ENCODE measurements at places on chromosomes 11 and 22.

GRCh38 chr11:114984611-114985163 lies 306.4 kb downstream of the NXPE2 start:
- no peak for DNase-seq

DNA sequence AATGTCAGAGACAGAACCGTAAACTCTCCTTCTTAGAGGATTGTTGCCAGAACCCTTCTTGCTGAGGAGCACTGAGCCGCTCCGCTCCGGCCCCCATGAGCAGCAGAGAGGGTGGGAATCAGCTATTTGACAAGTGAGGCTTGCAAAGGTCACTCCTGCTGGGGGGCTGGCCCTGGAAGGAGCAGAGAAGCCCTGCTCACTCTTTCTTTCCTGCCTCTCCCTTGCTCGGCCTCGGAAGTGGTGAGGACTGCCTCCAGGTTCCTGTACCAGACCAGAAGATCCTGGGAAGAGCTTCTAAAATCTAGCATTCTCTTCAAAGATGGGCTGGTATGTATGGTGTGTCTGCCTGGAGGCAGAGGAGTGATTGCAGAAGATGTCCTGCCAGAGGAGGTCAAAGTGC lies 168.6 kb upstream of the NECTIN1 start:
- DNase-seq = no peak

DNA sequence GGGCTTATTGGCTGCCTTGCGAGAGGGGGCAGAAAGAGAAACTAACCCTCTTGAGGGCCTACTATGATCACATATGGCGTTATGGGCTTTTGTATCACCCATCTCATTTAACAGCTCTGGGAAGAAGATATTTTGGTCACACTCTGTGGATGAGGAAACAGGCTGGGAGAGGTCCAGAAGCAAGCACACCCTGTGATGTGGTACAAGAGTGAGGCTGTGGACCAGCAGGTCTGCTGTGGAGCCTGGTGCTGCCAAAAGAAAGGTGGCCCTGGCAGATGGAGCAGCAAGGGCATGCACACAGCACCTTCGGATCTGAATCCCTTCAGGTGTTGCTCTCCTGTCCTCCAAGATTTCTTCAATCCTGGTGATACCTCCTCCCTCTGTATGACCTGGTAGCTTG lies 64.1 kb downstream of the KCNC1 start:
- DNase-seq = no peak

- DNase-seq = peak; percentile 37
Measured at GRCh38 chr11:72683782-72684200, 9.6 kb upstream of the PDE2A start.

- DNase-seq = no peak
Measured at GRCh38 chr11:23078289-23078971, 218.2 kb upstream of the CCDC179 start.

DNA sequence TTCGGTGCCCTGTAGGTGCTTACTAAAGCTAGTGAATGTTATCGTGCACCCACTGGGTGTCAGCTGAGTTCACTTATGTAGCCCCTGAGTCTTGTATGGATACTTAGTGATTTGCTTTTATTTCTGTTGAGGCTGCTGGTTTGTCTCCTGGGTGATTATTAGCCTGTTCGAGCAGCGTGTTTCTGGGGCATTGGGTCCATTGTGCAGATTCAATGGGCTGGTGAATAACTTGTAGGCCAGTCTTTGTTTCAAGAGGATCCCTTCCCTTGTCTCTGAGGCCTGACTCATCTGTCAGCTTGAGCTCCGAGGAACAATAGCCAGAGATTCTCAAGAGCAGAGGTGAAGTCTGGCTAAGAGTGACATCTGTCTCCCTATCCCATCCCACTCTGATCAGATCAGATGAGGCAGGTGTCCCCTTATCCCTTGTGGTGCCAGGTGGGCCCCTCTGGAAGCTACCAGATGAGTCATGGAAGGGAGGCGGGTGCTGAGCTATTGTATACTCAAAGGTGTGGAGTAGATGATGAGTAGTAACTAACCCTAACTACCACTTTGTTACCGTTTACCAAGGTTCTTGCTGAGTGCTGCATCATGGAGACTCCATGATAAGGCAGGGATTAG lies 3.7 kb downstream of the MIAT start:
- no peak for DNase-seq

DNA sequence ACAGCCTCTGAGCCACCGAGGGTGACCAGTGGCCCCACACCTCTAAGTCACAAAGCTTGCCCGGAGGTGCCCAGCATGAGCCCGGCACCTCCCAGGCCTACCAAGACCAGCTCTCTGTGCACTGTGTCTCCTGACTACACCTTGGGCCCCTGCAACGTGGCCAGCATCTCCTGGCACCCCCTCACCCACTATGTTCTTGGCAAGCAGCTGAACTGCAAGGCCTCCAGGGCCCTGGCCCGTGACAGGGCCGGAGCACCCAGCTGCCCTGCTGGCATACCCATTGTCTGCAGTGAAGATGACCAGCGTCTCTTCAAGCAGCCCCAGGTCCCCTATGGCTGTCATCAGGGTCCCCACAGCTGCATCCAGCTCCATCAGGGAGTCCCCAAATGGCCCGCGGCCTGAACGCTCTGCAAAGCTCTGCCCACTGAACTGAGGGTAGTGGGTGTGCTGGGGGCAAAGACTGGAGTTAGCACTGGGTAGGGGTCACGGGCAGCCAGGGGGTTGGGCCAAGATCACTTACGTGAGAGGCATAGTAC lies 1.6 kb downstream of the ARSA start:
- no peak for DNase-seq

DNA sequence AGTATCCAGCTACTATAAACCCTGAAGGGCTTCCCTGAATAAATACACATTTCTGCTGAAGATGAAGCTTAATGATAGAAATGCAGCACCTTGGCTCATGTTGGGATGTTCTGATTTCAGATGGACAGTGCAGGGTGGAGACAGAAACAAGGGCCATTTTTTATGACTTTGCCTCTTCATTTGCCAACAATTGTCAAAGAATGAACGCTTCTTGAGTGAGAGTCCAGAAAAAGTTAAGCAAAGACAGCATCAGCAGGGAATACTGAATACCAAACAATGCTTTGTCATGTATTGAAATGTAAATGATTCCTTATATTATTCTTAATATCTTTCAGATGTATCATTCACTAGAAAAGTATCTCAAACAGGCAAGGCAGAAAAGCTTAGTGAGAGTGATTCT lies 84.9 kb downstream of the TRPC6 start:
- no peak for DNase-seq

DNA sequence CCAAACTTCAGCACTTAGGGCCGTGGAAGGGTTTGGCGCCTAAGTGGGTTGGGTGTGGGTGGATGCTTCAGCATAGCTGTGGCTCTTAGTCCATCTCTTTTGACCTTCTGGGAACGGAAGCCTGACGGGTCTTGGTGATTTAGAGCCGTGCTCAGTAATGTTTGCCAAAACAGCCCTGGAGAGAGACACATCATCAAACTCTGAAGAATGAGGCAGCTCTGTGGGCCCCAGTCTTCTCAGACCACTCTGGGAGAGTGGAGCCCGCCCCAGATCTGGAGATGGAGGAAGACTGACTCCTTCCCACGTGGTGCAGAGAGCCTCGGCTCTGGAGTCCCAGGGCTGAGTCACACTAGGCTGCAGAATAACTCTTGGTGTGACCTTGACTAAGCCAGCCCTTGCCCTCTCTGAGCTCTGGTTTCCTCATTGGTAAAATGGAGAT lies 168.9 kb downstream of the C11orf91 start:
- no peak for DNase-seq

- DNase-seq = no peak
Measured at GRCh38 chr22:41801886-41802285, 1.4 kb downstream of the CCDC134 start.

- no peak for DNase-seq
Measured at GRCh38 chr11:130146796-130147195, 12.8 kb upstream of the ST14 start.

DNA sequence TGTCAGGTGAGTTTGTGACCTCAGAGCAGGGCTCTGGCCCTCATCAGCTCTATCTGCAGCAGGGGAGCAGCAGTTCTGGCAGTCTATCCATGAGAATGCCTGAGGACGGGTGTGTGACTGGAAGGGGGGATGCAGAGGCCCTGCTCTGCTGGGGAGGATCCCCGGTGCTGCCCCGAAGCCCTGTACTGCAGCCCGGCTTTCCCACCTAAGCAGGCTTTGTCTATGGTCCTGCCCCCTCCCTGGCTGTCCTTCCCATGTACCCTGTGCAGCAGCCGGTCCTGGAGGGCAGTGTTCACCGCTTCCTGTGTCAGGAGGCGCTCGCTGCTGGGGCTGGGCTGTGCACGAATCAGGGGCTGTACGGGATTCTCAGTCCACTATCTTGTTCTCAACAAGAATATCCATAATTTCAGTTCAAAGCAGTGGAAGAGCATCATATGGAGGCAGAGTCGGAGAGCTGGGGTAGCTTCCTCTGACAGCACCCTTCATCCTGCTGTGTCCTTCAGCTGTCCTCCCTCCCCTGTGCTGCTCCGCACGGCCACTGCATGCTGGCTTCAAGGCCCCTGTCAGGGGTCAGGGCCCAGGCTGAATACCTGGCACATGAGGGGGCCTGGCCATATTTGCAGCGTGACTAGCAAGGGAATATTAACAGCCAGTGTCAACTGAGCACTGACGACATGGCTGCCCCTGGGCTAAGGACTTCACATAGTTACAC lies 125.2 kb downstream of the CTTN start:
- no peak for DNase-seq

GRCh38 chr22:42990131-42990838 lies 24.7 kb downstream of the PACSIN2 start:
- DNase-seq = no peak

GRCh38 chr11:122192634-122193255 lies 76.7 kb upstream of the BLID start:
- no peak for DNase-seq

- DNase-seq = no peak
Measured at GRCh38 chr22:46465793-46466192, 71.6 kb downstream of the CELSR1 start.

DNA sequence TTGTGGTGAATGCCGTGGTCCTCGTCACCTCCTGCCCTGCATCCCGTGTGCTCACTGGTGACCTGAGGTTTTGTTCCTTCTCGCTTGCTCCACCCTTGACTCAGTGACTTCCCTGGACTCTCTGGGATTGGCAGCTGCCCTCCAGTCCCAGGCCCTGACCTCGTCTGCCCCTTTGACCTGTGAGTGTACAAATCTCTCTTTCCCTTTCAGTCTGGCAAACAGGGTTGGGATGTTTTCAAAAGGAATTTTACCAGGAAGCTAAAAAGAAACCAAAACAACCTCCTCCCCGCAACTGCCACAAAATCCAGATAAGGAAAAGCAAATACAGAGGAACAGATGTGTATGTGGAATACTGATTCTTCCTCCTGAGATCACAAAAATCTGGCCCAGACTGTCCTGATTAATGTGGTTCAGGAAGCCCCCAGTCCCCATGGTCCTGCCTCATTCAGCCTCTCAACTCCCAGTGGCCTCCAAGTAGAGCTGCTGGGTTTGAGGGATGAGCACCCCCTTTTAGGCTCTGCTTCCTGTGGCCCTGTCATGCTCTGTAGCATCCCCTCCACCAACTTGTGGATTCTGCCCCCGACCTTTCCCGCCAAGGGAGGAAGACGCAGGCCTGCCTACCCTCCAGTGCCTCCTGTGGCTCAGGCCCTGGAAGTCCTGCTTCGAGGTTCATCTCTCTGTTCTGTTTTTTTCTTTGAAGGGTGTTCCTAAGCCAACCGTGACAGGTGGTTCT lies 15.2 kb downstream of the ROBO4 start:
- no peak for DNase-seq

DNA sequence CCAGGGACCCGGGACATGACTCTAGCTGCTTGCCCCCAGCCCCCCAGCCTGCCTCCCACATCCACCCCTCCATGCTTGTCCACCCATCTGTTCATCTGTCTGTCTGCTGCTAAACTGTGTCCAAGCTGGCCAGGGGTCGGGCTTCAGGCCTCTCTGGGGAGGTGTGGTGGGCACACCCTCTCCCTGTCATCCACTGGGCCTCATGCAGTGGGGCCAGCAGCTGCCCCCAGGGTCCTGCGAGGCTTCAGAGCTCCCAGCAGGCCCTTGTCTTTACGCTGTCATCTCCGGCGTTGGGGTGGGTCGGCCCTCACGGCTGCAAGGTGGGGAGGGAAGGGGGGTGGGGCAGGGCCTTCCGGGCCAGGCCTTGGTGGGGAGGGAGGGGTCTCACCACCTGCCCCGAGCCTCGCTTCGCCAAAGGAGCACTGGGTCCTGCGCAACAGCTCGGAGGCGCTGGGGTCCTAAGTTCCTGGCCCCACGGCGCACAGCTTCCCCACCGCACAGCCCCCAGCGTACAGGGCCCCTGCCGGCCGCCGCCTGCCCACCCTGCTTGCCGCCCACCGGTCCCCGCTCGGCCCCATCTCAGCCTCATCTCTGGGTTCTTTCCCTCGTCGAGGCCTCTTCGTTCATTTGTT lies 26.7 kb downstream of the MOB2 start:
- no peak for DNase-seq

DNA sequence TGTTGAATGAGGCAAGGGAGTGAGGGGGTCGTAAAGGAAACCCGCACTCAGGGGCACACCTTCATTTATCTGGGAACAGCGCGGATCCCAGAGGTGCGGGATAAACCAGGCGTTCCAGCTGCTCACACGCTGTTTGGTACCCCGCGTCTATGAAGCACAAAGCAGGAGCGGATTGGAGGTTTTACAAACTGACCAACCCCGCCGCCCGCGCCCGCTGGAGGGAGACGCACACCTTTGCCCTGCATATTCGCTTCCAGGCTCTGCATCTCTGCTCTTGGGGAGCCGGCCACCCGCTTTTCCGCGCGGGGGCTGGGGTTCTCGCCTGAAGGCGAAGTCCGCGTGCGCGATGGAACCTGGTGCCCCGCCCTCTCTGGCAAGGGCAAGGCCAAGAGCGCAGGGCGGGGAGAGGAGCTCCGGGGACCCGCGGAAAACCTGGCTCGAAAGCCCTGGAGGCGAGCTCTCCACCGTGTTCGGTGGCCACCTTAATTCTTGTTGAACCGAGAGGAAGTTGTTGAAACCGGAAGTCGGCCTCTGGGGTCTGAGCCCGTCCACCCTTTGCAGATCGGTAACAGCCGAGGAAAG lies 6.8 kb upstream of the ALX4 start:
- no peak for DNase-seq

- no peak for DNase-seq
Measured at GRCh38 chr22:35524966-35525686, 15.5 kb upstream of the RASD2 start.

GRCh38 chr11:67489885-67490726 lies 7.3 kb downstream of the AIP start:
- no peak for DNase-seq

DNA sequence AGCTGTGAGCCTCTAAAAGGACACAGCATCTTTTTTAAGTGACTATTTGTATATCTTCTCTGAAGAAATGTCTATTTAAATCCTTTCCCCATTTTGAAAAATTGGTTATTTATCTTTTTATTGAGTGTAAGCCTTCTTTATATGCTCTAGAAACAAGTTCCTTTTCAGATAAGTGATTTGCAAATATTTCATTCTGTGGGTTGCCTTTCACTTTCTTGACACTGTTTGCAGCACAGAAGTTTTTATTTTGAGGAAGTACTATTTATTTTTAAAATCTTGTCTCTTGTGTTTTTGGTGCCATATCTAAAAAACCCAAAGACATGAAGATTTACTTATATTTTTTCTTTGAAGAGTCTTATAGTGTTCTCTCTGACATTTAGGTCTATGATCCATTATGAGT lies 40.1 kb upstream of the LYVE1 start:
- DNase-seq = no peak

Measured in stimulated activated CD8-positive, alpha-beta memory T cell treated with anti-CD3 and anti-CD28 coated beads, Interleukin-4, amount 100 ng/mL, for 1 hour (primary cell).